Tibial artery (tissue), 4 donors: ENCODE measurements at places on chromosomes 6 and 20.

- DNase-seq: no peak
Measured at GRCh38 chr6:131883016-131883415, 68.2 kb downstream of the CCN2 start.

- DNase-seq: no peak
Measured at GRCh38 chr6:163577404-163577803, 162.9 kb downstream of the QKI start.

DNA sequence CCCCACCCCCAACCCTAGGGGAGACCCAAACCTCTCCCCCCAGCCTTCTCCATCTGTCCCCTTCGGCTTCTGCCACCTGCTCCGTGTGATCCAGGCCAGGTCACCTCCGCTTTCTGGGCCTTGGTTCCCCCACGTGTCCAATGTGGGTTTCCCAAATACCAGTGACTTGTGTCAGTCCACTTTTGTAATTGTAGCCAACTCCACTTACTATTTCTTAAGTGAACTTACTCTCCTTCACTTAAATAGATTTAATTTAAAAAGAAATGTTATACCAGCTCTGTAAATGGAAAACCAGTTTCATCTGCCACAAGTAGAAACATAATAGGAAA lies 10.0 kb upstream of the FAM110A start:
- DNase-seq: no peak

GRCh38 chr6:11404081-11404480 lies 133.5 kb upstream of the TMEM170B start:
- DNase-seq: no peak

DNA sequence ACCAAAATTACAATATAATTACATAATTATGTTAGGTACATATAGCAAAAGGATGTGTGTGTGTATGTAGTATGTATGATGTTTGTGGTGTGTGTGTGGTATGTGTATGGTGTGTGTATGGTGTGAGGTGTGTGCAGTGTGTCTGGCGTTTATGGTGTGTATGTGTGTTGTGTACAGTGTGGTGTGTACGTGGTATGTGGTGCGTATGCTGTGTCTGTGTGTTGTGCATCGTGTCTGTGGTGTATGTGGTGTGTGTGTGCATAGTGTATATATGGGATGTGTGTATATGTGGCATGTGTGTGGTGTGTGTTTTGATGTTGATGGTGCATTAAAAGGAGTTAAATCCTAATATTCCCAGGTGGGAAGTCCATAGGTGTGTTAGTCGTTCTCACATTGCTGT lies 62.8 kb downstream of the PLG start:
- no peak for DNase-seq

DNA sequence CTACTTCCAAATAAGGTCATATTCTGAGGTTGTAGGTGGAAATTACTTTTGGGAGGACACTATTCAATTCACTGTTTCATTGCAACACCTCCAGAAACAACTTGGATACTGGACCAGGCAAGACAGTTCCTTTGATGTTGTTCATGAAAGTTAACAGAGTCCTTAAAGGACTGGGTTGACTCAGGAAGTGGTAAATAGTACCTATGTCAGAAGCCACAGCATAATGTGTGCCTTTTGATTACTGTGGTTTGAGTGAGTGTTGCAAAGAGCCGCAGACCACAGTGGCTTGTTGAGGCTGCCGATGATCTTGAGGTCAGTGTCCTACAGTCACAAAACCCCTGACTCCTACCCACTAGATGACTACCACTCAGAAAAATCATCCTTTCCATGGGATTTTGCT lies 10.9 kb downstream of the IL20RA start:
- DNase-seq: no peak

DNA sequence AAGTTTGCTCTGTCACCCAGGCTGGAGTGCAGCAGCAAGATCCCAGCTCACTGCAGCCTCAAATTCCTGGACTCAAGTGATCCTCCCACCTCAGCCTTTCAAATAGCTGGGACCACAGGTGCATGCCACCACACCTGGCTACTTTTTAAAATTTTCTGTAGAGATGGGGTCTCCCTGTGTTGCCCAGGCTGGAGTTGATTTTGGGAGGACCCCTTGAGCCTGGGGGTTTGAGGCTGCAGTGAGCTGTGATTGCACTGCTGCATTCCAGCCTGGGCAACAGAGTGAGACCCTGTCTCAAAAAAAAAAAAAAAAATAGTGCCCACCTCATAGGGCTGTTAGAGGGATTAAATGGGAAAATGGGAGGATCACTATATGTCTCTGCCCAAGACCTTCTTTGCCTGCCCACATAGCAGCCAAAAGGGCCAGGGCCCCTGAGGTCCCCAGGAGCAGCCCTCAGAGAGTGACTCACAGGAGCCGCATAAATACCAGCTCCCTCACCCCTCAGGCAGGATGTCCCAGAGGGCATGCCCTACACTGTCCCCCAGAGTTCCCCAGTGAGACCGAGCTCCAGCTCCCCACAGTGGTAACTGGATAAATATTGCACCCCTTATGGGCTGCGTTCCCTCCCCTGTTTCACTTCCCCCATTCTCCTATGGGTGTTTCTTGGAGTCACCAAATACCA lies 11.7 kb upstream of the MDGA1 start:
- no peak for DNase-seq

DNA sequence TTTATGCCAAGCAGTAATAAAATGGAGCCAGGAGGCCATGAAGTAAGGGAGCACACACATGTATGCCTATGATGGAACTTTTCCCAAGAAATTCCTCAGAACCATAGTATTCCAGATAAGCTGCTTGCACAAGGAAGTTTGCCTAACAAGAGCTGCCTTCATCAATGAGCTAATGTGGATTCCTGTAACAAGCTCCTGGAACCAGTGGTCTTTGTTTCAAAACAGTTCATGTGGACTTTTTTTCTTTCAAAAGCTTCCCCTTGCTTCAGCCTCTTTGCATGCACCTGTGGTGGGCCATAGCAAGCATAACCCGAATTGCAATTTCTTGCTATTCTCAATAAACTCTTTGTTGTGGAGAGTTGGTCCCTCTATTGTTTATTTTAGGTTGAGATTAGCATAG lies 359.6 kb downstream of the UTRN start:
- DNase-seq: no peak

GRCh38 chr6:33082702-33083101 lies 6.9 kb downstream of the HLA-DPB1 start:
- peak; percentile 52 for DNase-seq

DNA sequence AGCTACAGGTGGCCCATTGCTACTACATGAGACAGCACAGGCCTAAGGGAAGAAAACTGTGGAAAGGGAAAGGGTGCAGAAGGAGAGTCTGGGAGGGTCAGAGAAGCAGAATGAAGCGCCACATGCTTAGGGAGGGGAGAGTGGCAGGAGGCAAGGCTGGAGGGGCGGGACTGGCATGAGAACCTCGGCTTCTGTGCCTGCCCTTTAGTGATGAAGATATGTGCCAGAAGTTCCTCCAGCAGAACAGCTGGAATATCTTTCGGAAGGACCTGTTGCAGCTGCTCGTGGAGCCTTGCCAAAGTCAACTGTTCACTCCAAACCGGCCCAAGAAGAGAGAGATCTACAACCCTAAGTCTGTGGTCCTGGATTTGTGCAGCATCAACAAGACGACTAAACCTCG lies 61.8 kb downstream of the CNBD2 start:
- no peak for DNase-seq

GRCh38 chr20:38612751-38613515 lies 11.3 kb downstream of the ARHGAP40 start:
- DNase-seq: no peak

DNA sequence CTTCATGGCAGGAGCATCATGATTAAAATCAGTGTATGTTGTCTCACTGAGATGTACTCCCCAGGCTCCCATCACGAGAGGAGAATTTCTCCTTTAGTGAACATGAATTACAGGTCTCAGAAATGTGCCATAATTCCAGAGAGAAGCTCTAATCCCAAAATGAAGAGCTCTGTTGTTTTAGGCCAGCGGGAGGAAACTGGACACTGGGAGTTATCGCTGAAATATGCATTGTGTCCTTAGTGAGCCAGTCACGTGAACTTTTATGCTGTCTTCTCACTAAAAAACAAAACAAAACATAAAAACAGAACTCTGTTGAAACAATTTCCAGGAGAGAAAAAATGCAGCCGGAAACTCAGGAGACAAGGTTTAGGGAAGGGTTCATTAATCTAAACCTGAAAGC lies 315.7 kb upstream of the NT5E start:
- no peak for DNase-seq

GRCh38 chr6:126307849-126308248 lies 32.1 kb upstream of the CENPW start:
- no peak for DNase-seq

- DNase-seq: no peak
Measured at GRCh38 chr6:113676968-113677367, 180.2 kb upstream of the MARCKS start.

GRCh38 chr6:21395121-21395520 lies 198.4 kb upstream of the SOX4 start:
- no peak for DNase-seq

DNA sequence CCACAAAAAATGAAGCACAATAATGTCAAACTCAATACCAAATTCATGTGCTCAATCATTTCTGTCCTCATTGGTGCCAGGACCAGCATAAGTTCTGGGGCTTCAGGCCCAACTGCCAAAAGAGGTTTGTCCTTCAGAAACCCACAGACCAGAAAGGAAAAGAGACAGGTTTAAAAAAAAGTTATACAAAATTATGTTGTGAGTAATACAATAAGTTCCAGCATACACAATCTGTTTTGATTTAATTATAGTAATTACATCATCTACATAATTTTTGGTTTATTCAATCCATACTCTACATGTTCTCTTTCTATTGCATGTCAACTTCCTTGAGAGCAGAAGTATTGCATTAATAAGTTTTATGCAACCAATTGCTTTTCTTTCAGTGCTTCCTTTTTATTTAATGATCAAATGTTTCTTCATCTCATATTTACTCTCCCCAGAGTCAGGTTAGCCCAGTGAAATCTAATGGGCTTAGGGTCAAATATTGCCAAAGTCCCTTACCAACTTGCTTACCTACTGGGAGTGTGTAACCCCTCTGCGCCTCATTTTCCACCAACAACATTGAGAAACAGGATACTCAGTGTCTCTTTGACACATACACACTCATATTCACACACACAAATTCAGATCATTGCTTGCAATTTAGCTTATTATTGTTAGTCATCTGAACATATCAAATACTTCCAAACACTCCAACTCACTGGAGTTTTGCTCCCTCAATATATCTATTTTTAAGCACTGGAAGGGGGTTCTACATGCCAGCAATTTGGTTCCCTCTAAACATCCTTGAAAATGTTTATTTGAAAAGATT lies 424.4 kb upstream of the MARCKS start:
- no peak for DNase-seq

- no peak for DNase-seq
Measured at GRCh38 chr20:46398963-46399362, 7.5 kb downstream of the ELMO2 start.

DNA sequence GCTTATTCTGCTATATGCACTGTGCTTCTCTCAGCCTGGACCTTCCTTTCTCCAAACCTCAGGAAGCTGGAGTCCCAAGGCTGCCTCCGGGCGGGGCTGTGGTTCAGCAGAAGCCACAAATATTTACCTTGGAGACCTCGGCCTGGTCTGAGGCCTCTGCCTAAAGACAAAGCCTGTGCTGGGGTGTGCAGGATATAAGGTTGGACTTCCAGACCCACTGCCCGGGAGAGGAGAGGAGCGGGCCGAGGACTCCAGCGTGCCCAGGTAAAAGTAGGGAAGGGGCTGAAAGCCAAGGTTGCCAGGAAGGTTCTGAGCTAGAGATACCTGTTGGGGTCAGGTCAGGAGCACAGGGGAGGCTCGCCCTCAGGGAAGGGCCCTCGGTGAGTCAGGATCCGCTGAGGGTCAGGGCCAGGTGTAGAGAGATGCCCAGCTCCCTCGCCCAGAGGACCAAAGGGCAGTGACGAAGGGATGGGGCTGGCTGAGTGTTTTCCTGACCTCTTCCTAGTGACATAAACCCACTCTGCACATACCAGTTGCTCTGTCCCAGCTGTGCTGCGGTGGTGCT lies at the start of gene BPIFB1:
TSS of gene BPIFB1 (plus strand) at position 224 of the 565 bp plus-strand sequence. CDS start 2,860 bp downstream, outside the sequence.
- no peak for DNase-seq

- DNase-seq: no peak
Measured at GRCh38 chr6:9554806-9555205, 860.1 kb downstream of the TFAP2A start.

DNA sequence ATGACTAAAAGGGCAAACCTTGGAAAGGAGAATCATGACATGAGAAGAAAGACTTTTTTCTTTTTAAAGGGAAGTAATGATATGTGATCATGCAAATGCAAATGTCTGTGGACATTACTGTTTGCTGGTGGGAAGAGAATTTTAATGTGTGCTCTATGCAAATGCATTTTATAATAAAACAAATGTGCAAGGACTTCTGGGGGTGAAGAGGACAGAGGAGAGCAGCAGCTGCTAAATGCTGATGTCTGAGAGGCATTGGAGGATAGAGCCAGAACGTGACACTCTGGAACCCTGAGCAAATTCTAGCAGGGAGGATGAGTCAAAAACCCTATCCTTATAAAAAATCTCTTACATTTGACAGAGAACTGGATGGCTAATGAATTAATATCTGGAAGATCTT lies 69.1 kb upstream of the BEND3 start:
- no peak for DNase-seq

DNA sequence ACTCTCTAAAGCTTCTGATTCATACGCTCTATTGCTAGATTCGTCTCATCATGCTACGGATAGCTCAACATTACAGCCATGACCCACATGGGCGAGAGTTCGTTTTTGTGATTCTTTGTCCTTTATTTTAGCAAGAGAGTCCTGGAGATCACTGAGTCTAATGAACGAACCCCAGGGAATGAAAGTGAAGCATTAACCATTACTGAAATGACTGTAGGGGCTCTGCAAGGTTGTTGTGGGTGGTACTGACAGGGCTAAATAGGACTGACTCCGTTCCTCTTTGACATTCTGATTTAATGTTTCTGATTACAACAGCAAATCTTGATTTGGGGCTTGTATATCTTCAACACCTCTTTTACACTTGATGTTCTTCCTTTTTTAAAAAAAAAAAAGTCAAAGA lies 13.7 kb upstream of the RTF2 start:
- no peak for DNase-seq

DNA sequence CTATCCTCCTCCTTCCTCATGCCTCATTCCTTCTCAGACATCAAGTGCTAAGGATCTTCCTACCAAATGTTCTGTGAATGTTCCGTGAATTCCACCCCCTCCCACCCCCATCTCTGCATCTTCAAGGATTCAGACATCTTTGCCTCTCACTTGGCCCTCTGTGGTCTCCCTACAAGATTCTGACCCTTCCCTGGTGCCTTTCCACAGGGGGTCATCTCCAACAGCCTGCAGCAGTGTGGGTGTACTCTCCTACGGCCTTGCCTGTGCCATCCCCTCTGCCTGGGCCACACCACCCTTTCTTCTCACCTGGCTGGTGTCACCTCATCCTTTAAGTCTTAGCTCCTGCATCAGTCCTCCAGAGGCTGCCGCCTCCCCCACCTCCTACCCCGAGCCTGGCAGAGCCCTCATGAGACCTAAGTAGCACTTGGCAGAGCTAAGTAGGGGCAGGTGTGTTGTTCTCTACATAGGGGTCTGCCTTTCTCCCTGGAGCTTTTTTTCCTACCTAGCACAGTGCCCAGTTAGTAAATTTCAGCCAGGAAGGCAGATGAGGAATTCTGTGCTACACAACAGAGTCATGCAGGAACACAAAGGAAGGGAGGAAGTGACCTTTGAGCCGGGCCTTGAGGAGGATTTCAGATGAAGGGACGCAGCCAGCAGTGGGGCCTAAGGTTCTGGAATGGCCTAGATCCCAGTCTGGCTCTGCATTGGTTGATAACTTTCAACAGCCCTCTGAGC lies 43.1 kb downstream of the TM9SF4 start:
- DNase-seq: peak; percentile 27

GRCh38 chr6:25441663-25442270 lies 162.6 kb downstream of the CARMIL1 start:
- no peak for DNase-seq
